ENCODE measurements at places on chromosomes 6 and 20.

DNA sequence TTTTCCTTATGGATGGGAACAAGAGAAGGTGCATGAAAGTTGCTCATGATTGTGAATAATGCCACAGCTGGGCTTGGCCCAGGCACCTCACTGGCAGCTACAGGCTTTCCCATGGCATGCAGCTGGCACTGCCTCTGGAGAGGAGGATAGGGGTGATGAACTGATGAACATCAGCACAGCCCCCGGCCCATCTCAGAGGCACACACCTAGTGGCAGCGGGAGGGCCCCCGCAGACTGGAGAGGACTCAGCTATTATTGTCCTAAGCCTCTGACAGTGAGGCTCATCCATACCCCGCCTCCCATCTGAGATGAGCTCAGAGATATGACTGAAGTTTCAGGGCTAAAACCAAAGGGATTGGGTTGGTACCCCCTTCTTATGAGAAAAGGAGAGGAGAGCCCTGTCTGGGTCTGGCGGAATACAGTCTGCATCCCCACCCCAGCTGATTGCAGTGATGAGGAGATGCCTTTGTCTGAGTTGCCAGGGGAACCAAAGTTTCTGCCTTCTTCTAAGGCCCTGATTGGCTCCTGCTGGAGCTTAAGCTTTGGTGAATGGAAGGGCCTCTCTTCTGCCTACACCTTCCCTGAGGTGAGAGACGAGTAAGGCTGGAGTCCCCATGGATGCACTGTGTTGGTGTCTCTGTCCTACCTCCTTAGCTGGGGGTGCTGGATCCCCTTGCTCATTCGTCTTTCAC, 27.6 kb upstream of the EPB41L1 start:
- DNase-seq, result no peak

GRCh38 chr20:16451982-16452381, 121.3 kb downstream of the KIF16B start:
- no peak for DNase-seq

- no peak for DNase-seq
Observed at GRCh38 chr20:3927486-3928291, 38.5 kb downstream of the PANK2 start.

DNA sequence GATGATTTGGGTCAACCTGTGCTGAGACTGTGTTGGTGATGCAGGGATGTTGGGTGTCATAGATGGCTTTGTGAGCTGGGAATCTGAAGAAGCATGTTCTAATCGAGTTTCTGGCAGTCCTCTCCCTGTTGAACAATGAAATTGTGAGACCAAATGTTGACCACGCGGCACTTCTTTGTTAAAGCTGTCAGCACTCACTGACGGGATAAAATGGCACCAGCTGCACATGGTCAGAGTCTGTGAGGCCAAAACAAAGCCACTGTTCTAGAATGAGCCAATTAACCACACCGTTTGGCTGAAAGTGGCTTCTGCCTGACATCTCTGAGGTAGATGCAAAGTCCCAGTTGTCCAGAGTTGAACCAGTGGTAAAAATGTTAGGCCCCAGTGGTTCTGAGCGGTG, 562.2 kb downstream of the KIF16B start:
- DNase-seq, result no peak

DNA sequence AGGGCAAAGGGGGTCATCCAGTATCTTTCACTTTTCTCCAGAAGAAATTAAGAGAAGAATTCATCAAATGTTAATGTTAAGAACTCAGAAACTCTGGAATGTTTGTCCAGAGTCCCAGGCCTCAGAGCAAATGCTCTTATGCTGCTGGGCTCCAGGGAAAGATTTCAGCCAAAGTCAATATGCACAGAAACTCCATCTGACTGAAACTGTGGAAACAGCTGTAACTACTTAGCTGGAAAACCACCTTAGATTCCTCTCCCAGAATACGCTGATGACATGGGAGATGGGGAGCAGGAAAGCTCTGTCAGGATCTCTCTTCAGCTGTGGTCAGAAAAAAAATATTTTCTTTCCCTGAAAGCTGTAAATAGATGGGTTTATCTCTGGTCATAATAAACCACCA, 559.6 kb downstream of the RFPL4B start:
- DNase-seq, result no peak

DNA sequence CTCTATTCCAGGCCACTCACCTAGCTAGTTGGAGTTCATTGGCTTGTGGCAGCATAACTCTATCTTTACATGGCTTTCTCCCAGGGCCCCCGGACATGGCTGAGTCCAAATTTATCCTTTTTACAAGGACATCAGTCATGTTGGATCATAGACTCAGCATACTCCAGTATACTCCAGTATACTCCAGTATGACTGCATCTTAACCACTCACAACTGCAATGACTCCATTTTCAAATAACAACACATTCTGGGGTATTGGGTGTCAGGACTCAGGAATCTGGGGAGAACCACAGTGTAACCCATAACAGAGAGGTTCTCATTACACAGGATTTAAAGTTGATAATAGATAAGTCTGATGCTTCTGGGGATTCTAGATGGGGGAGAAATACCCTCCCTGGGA, 53.8 kb upstream of the TSHZ2 start:
- DNase-seq, result no peak

DNA sequence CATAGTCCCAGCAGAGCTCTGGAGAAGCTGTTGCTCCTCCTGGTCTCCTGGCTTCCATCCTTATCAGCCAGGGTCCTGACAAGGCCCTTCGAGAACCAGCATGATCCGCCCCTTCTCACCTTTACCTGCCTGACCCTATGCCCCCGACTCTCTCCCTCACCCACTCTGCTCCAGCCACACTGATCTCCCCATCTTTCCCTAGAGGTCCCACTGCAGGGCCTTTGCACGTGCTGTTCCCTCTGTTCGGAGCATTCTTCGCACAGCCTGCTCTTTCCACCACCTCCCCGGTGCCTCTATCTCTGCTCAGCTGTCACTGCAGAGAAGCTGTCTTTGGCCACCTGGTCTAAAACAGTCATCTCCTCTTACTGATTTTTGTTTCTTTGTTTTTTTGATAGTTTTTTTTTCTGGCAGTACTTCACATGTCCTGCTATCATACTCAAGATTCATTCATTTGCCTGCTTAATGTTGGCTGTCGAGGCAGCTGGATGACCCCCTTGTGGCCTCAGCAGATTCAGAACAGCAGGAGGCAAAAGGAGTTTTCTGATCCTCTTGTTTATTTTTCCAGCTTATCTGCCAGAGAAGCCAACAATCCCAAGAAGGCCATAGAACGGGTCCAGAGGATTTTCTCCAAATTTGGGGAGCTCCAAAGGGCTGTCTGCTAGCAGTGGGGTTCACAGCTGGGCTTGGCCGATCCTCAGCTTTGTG, 1.6 kb upstream of the PTGIS start:
- no peak for DNase-seq

DNA sequence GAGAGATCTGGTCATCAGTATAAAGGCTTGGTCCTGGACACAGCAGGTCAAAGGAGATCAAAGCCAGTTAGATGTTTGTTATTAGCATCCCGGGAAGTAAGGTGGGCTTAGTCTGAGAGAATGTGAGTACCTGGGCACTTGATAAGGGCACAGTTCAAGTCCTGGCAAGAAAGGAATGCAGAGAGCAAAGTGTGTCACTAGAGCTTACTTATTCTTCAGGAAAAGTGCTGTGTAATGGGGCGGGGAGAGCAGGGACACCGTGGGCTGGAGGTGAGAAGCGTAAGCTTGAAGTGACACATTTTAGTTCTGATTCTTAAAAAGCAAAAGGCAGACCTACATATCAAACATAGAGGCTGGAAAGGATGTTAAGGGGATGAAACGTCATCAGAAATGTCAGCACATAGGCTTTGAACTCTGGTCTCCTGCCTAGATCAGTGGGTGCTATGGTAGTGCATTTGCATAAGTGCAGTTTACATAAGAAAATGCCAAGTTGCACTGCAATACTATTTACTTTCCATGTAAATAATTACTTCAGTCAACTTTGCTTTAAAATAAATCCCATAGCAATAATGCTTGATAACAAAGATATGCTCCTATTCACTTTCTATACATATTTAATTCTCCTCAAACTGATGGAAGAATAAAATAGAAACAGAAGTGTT, 2.6 kb downstream of the SAMD5 start:
- DNase-seq, result no peak

DNA sequence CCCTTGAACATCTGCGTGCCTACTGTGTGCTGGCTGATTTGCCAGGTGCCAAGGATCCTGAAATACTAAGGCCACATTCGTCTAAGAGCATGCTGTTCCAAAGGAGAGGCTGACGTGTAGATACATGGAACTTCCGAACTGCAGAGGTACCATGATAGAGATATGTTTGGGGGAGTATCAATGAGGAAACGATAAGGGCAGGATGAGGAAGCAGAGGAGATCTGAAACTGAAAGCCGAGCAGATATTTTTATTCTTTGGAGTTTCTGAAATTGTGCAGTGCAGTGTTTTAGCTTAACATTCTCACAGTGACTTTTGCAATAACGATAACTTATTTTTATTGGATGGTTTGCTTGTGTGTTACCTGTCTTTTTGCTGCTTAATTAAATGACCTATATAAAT, 24.3 kb downstream of the BMP6 start:
- no peak for DNase-seq

DNA sequence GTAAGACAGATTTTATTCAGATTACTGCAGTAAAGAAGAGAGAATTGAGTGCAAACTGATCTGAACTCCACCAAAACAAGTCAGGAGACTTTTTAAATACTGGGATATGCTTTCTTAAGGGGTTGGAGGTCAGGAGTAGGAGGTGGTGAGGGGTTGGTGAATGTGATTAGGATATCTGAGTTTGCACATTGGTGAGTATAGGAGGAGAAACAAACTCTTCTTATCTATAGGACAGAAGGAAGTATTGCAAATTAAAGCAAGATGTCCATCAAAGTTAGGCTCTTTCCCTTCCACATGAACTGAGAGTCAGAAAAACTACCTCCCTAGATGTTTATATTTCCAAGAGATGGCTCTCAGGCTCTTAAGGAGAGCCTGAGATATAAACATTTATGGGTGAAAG, 114.6 kb upstream of the HTR1E start:
- DNase-seq, result no peak

DNA sequence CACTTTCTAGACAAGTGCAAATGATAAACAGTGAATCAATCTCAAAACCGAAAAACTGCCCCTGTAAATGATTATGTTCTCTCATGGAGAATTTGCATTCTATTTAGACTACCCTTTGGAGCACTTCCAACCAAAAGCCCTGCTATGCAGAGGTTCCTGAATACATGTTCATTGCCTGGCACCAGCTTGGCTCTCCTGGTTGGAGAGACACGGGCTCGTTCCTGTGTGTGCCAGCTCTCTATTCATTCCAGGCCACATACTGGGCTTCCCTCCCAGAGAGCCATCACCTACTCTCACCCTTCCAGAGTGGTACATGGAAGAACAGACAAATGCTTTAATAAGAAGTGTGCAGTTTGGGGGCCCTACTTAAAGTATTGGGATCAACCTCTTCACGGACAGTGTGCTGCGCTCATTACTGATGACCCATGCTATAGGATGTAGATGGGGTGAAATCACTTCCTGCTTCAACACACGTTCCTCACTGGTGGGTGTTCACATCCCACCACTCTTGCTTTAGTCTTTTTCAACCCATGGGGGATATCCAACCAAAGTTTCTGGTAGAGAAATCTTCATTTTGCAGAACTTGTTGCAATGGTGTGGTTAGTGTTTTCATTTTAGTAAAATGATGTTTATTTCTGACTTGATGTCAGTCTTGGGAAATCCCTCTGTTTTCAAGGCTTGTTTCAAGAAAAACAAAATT, 38.5 kb upstream of the NAA20 start:
- no peak for DNase-seq

- DNase-seq, result no peak
Observed at GRCh38 chr20:44087857-44088120, 99.2 kb downstream of the JPH2 start.

DNA sequence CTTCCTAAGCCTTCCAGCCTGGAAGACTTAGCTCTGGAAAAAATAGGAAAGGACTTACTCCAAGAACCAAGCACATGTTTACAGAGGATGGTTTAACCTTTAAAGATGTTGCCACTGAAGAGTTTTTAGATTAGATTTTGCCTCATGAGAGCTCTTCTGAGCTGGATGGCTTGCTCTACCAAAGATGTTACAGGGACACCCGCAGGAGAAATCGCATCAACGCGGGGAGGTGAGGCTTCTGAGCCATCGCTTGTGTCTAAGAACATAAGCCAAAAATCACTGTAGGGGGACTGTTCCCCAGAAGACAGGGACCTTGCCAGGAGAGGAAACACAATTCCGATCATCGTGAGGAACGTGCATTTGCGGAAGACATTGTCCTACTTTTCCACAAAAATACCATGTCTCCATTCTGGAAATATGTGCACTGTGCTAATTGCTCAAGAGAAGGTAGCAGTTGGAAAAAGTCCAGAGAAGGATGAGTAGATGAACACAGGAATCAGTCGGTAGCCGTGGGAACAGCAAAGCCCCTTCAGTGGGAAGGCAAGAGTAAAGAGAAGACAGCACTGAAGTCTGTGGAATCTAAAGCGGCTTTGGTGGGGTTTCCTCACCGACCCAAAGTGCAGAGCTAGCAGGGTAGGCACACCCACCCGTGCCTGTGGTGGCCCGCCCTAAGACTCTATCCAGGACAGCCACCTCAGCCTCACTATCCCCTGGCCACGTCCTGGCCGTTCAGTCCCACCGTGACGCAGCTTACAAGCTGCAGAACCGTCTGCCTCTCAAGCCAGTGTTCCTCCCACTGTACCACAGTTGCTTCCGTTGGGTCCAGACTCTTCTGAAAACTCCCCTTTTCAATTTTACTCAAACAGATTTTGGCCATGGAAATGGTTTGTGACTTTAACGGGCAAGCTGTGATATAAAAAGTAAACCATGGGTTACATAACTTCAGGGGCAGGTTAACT, 334.8 kb downstream of the NRN1 start:
- DNase-seq, result no peak

- no peak for DNase-seq
Observed at GRCh38 chr20:3447321-3447720, 23.5 kb upstream of the ATRN start.

DNA sequence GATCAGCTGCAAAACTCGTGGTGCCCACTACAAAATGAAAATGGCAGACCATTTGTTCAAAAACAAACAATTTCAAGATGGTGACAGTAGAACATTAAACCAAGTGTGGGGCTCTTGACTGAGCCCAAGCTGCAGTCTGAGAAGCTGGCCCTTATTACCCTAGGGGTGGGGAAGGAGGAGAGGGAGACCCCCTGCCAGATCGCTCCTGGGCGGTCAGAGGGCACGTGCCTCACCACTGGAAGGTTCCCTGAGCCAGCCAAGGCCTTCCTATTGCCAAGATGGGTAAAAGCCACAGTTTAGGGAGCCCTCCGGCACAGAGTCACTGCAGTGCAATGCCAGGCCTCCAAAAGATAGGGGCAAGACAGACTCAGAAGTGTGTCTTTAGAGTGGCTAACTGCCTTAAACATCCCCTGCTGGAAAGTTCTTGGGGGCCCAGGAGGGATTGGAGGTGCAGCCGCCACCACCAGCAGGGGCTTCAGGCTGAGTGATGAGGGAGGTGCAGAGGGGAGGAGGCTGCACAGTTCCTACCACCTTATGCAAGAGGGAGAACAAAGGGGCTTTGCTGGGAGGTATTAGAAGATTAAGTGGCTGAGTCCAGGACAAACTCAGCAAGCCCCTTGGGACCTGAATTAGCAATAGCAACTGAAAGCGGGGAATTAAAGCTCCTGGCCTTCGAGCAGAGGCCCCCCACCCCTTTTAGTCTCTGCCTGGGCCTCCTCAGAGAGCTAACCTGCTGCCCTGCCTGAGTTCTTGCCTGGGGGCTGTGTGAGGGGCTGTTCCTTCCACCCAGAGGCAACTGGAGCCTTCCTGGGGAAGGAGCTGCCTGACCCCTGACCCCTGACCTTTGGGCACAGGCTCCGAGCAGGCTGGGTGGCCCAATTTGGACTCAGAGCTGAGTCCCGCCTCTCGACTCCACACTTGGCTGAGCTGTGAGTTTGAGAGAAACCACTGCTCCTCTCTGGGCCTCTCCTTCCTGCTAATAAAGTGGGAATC, 88.4 kb downstream of the VEGFA start:
- no peak for DNase-seq

Measured in activated CD4-positive, alpha-beta T cell treated with anti-CD3 and anti-CD28 coated beads, Interleukin-2, amount 50 U/mL, for 24 hours (primary cell).